ENCODE measurements at places on chromosomes 16 and 17.

GRCh38 chr16:85424260-85425073, 188.7 kb upstream of the GSE1 start:
- DNase-seq = no peak

DNA sequence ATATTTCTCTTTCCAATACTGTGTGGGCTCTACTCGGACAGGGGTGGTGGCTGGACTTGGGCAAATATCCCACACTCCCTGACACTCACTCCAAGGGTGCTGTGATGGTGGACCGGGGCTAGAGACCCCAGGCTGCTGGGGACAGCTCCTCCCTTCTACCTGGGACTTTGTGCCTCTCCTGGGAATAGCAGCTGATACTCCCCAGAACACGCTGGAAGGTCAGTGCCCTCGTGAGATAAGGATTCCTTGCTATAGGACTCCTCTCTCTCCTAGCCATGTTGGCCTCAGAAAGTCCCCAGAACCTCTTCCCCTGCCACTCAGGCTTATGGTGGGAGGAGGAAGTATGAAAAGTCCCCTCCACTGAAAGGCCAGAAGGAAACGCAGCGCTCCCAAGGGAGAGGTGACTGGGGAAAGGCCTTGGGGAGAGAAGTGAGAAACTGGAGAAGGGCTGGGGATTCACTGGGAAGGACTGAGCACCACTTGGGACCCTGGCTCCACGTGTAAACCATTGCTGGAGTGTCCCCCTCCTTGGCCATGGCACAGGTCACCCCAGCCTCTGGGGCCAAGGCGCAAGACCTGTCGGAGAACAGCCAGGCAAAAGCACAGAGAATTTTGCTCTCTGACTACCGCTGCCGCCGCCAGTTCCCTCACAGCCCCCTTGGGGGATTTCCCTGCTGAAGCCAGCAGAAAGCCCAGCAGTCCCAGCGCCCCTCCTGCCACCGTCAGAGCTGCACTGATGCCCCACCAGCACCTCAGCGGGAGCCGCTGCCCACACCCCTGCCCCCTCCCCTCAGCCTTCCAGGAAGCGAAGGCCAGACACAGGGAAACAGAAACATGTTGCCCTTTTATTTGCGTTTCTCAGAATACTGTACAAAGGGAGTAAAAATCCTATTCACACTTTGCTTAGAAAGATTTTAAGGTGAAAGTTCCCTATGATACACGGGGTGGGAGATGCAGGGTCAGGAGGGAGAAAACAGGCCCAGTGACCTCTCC, 2.1 kb upstream of the GSDMB start:
- DNase-seq = peak; percentile 59

DNA sequence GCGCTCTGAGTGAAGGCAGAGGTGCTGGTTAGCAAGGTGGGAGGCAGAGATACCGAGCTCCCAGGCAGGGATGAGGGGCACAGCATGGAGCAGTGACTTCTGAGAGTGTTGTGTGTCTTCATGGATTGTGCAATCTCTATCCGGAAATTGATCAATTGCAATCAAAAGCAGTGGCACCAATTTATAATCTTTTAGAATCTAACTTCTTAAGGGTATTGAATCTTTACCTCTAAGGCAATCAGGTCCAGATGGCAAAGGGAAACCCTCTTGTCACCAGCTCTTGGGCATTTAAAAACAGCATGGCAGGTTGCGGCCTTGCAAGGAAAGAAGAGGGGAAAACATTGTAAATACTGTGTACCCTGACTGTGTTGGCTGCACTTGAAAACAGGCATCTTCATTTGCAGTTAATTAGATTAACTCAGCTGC, 58.0 kb upstream of the MRTFB start:
- no peak for DNase-seq

DNA sequence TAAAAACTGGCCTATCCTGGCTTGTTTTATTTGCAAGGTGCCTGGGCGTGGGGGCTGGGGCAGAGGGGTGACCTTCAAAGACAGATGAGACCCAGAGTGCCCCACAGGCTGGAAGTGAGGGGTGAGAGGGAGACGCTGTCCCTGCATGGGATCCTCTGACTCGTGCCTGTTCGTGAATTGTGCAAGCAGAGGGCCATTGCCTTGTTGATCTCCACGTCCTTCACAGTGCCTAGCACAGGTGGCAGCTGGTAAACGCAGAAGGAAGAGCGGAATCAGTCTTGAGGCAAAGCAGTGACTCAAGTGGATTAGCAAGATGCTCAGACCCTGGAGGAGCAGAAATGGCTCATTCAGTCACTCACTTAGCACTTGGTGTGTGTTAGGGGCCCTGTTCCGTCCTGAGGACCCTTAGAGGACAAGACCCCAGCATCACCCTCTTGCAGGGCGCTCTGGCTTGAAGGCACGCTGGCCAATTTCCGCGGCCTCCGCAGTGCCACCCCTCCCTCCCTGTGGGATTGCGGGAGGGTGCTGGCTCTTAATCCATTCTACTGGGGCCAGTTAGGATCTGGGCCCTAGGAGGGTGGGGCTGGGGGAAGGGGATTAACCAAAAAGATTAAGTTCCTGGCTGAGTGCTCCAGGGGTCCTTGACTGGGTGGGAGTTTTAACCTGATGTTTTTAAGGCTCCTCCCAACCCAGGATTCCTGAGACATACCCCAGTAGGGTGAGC, 151.2 kb downstream of the CCDC182 start:
- no peak for DNase-seq

GRCh38 chr17:52106638-52107261, 51.8 kb downstream of the CA10 start:
- DNase-seq = no peak

- DNase-seq = no peak
Observed at GRCh38 chr16:49462989-49463371, 89.4 kb downstream of the C16orf78 start.

GRCh38 chr17:78652913-78653312, 75.7 kb upstream of the DNAH17 start:
- DNase-seq = no peak

DNA sequence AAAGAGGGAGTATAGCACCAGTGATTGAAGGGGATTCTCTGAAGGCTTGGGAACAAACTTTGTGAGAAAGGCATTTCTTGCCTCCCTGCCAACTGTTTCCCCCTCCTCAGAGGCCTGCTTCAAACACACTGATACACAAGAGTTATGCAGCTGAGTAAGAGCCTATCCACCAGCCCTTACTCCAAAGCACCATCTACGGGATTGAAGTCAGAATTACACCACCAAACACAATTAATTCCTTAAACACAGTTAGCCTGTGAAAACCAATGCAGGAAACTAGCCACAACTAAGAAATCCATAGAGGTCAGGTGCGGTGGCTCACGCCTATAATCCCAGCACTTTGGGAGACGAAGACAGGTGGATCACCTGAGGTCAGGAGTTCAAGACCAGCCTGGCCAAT, 138.3 kb downstream of the SHCBP1 start:
- DNase-seq = no peak

GRCh38 chr17:42895185-42895555, 5.4 kb upstream of the G6PC1 start:
- no peak for DNase-seq

DNA sequence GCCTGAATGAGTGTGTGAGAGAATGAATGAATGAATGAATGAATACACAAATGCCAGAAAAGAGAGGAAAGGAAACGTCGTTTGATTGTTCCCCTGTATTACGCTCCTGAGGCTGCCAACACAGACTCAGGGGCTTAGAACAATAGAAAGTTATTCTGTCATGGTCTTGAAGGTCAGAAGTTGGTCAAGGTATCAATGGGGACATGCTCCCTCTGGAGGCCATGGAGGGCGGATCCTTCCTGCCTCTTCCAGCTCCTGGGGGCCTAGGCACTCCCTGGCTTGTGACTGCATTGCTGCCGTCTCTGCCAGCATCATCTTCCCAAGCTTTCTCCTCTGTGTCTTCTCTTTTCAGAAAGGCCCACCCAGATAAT, 1.5 kb upstream of the SLC38A8 start:
- DNase-seq = no peak

- DNase-seq = no peak
Observed at GRCh38 chr17:2391597-2392251, 9.1 kb downstream of the MNT start.

DNA sequence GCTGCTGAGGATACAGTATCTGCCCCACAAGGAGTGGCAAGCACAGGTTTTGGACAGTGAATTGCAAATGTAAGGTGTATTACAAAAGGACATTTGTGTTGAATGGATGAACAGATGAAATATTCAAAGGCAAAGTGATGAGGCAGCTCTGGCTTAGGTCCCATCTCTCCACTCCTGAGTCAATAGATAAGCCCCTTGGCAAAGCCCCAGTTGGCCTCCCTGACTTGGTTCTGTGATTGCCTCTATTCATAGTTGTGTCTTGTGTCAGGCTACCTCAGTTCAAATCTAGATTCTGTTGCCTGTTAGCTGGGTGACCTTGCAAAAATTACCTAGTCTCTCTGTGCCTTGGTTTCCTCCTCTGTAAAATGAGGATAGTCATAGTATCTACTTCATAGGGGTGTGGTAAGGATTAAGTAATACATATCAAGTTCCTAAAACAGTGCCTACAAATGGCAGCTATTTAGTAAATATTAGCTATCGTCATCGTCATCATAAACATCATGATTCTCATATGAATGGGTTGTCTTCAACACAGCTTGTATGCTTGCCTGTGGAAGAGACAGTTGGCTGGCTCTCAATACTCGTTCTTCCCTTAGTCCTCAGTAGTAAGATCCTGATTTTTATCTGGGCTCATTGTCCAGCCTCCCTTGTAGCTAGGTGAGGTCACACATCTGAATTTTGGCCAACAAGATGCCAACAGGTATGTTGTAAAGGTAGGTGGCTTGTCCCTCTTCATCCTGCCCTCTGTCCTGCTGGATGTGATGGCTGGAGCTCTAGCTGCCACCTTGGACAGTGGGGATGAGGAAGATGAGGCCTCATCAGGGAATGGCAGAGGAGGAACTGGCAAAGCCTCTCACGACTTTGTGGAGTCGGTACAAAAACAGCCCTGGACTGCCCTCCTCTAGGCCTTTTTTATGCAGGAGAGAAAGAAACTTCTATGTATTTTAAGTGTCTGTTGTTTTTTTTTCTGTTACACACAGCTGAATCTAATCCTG, 2.1 kb upstream of the MFAP4 start:
- no peak for DNase-seq

- no peak for DNase-seq
Observed at GRCh38 chr17:7792611-7793010, 41.4 kb upstream of the KDM6B start.

DNA sequence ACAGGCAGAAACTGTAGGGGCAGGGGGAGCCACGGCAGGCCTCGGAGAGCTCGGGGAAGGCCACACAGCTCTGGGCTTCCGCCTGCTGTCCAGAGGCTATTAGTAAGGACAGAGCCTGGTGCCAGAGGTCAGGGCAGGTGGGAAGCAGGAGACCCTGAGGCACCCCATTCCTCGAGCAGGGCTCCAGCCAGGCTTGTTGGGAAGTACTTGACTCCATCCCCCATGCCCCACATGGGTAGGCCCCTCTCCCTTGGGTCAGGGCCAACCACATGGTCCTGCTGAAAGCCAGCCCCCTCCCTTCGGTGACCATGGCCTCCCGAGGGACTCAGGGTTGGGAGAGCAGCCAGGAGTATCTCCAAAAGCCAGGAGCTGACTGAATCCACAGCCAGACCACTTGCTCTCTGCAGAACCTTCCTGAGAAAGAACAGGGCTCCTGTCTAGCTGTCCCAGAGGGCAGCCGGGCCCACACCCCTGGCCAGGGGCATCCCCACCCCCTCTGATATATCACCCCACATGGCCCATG, 17.4 kb upstream of the MPRIP start:
- no peak for DNase-seq

GRCh38 chr17:4505187-4505586, 6.5 kb downstream of the SPNS2 start:
- no peak for DNase-seq
